ENCODE measurements at places on chromosomes 4 and X. TPM values are rescaled to one million over a fixed set of nuclear protein-coding genes. Genes with fewer than 3 reads are reported as not detected.

DNA sequence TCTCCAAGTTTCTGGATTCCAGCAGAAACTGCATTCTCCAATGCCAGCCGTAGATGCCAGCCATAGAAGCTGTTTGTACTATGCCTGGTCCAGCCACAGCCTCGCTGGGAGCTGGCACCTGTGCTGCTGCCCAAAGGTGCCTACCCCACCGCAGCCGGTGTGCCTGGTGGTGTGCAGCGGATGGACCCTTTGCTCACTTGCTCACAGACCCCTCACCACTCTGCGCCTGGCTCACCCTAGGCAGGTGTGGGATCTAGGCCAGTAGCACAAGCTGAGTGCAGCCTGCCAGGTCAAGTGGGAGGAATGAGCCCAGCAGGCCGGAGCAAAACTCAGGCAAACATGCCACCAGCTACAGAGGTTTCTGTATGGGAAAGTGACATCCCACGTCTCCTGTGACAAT lies 463.2 kb downstream of the ADGRL3 start:
- no peak overlapping the region for H3K27ac ChIP-seq
- no peaks in the 10 kb centered on the region for H3K36me3 ChIP-seq
- no peak overlapping the region for H3K4me3 ChIP-seq
- H3K4me1 ChIP-seq: no peaks in the 10 kb centered on the region

- no peaks in the 10 kb centered on the region for H3K4me1 ChIP-seq
- DNase-seq: no peak
- H3K4me3 ChIP-seq: no peak overlapping the region
- H3K27me3 ChIP-seq: no peaks in the 10 kb centered on the region
- H3K27ac ChIP-seq: no peak overlapping the region
Measured at GRCh38 chr4:106775636-106776035, 260.5 kb downstream of the DKK2 start.

DNA sequence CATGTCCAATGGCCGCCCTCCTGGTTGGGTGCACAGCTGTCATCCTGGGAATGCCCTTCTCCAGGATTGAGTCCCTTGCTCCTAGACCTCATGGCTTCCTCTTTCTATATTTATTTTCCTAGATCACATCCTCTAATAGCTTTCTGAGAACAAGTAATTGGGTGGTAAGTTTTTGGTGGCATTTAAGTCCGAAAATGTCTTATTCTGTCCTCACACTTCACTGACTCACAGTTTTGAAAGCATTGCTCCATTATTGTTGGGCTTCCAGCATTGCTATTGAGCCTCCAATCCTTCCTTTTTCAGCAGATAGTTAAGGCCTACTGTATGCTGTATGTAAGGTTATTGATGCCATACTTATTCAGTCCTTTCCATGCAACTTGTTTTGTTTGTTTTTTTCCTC lies 25.9 kb downstream of the PGM2 start:
- no peaks in the 10 kb centered on the region for H3K4me1 ChIP-seq
- H3K27me3 ChIP-seq: no peaks in the 10 kb centered on the region
- no peaks in the 10 kb centered on the region for H3K36me3 ChIP-seq
- DNase-seq: no peak
- H3K4me3 ChIP-seq: no peak overlapping the region

DNA sequence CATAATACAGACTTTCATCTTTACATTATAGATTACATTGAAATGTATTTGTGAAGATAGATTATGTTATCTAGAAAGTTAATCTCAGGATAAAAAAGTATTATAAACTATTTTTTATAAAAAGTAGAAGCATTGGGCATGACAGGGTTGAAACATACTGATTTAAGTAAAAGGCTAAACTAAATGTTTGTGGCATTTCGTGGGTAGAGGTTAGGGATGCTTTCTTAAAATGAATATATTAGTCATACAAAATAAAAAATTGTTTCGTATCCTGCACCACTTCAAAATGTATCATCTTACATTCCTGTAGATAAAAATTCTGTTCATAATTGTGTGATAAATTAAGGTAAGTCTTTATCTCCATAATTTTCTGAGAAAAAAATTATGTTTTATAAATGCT lies 603.6 kb downstream of the SPRY1 start:
- H3K36me3 ChIP-seq: no peaks in the 10 kb centered on the region
- H3K27me3 ChIP-seq: no peaks in the 10 kb centered on the region
- H3K4me3 ChIP-seq: no peak overlapping the region

GRCh38 chr4:164734484-164734883 lies 19.4 kb upstream of the SMIM31 start:
- DNase-seq: no peak
- no peak overlapping the region for H3K4me3 ChIP-seq
- H3K4me1 ChIP-seq: no peaks in the 10 kb centered on the region
- no peak overlapping the region for H3K27ac ChIP-seq

VEGFC gene
- 8.1 TPM for total RNA-seq

WDR17 gene
- 6.2 TPM for total RNA-seq

HEPH gene
- total RNA-seq: 65.1 TPM
